HCT116 (cell line): ENCODE measurements at places on chromosomes 6 and 20.

- DNase-seq, result no peak
Observed at GRCh38 chr20:49045440-49046086, 549 bp upstream of the CSE1L start.

- no peak for DNase-seq
Observed at GRCh38 chr20:58480551-58481336, 34.5 kb downstream of the APCDD1L start.

DNA sequence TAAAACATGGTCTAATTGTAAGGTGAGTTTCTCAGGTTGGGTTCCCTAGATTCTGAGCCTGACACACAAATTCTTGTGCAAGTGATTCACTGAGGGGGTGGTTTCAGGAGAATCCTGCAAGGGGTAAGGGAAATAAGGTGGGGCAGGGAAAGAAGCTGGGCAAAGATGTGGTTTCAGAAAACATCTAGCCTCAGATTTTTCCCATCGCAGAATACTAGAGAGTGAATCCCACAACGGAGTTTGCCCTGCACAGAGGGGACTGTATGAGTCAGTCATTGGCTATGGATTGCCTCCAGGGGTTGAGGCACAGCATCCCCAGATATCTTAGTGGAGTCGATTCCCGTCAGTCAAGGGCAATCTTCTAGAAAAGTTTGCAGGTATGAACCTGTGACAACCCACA is 65.2 kb downstream of the PRL start:
- no peak for DNase-seq

GRCh38 chr6:168157272-168158212 is 78.5 kb upstream of the FRMD1 start:
- DNase-seq, result no peak

- DNase-seq, result no peak
Observed at GRCh38 chr20:64035066-64035932, 683 bp upstream of the C20orf204 start.

- DNase-seq, result no peak
Observed at GRCh38 chr6:150250826-150251225, 108.0 kb downstream of the PPP1R14C start.

- DNase-seq, result no peak
Observed at GRCh38 chr6:64502801-64503200, 867.2 kb downstream of the PHF3 start.

- no peak for DNase-seq
Observed at GRCh38 chr20:61129311-61129710, 122.8 kb upstream of the CDH4 start.

- no peak for DNase-seq
Observed at GRCh38 chr20:35597186-35597585, 18.4 kb upstream of the SPAG4 start.
